ENCODE measurements at places on chromosomes 7 and 10.

GRCh38 chr10:131098416-131098952 lies 213.0 kb downstream of the TCERG1L start:
- DNase-seq: no peak

GRCh38 chr10:34911661-34912205 lies 96.6 kb upstream of the PARD3 start:
- DNase-seq: no peak

GRCh38 chr10:99461230-99461629 lies 30.8 kb upstream of the GOT1 start:
- DNase-seq: no peak

DNA sequence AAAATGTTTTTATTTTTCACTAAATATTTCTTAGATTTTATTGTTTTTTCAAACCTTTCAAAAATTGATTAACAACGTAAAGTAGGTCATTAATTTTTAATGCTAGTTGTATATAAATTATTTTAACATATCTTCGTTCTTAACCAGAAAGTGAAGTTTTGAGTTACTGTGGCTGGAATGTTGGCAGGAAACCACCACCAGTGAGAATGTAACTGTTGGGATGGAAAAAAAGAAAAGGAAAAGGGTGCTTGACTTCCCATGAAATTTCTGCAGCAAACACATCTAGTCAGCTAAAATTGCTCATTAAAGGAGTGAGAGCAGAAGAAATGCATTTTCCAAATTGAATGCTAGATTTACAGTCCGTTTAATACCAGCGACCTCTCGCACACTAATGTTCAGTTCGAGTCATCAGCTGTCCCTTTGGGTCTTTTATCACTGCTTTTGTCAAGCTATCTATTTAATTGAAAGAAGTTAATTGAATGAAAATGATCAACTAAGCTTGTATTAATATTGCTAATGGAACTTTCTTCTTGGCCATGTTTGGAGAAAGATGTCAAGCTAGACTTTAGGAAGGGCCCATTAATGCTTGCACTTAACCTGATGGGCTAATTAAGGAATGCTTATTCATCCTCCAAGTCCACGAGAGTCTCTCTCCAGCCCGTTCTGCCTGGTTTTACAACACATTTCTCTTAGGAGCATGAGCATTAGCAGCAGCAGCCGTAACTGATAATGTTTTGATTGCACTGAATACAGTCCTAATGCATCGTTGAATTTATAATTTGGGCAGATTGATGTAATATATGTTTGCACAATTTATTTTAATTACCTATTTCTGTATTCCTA lies 70.1 kb downstream of the UBE3C start:
- DNase-seq: no peak

- no peak for DNase-seq
Observed at GRCh38 chr7:141158561-141158960, 84.7 kb downstream of the TMEM178B start.

GRCh38 chr10:128035557-128035973 lies 90.7 kb downstream of the MKI67 start:
- DNase-seq: no peak

- no peak for DNase-seq
Observed at GRCh38 chr10:115093776-115094408, 727 bp downstream of the ATRNL1 start.

GRCh38 chr7:131010029-131010716 lies 276.2 kb upstream of the KLF14 start:
- no peak for DNase-seq

GRCh38 chr10:84196083-84196482 lies 1.7 kb downstream of the CDHR1 start:
- DNase-seq: no peak

- DNase-seq: no peak
Observed at GRCh38 chr7:24972991-24973390, 7.0 kb downstream of the OSBPL3 start.

DNA sequence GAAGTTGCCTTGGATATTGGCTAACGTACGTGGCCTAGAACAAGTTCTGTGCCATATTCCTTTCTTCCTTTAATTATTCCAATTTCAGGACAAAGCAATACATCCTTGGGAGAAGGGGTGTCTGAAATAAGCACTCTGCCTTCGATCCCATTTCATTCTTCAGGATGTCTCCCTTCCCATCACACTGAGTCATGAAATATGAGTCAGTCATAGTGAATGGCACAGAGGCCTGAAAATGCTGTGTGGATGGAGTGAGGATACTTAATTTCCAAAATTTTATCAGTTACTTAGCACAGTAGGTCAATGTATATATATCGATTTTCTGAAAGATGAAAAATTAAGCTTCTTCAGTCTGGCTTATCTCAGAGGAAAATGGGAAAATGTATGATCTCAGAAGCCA lies 19.5 kb downstream of the EVX1 start:
- DNase-seq: no peak

DNA sequence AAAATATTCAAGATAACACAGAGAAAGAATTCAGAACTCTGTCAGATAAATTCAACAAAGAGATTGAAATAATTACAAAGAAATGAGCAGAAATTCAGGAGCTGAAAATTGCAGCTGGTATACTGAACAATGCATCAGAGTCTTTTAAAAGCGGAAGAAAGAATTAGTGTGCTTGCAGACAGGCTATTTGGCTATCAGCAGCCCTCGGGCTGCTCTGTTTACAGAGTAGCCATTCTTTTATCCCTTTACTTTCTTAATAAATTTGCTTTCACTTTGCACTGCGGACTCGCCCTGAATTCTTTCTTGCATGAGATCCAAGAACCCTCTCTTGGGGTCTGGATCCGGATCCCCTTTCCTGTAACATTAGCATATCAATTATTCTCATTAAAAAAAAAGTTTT lies 1040.0 kb downstream of the SORCS3 start:
- no peak for DNase-seq

- no peak for DNase-seq
Observed at GRCh38 chr7:28211006-28211405, 30.4 kb upstream of the JAZF1 start.

- no peak for DNase-seq
Observed at GRCh38 chr7:116395141-116395791, 104.3 kb upstream of the CAV2 start.

- DNase-seq: no peak
Observed at GRCh38 chr10:5594271-5595049, 69.7 kb downstream of the CALML3 start.

DNA sequence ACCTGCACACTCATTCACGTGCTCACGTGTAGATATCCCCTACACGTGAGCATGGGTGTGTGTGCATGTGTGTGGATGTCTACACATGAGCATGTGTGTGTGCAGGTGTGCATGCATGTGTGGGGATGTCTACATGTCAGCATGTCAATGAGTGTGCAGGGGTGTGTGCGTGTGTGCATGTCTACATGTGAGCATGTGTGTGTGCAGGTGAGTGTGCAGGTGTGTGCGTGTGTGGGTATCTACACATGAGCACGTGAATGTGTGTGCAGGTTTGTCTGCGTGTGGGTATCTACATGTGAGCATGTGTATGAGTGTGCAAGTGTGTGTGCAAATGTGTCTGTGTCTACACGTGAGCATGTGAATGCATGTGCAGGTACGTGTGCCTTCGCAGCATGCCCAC lies 274.8 kb downstream of the PTPRN2 start:
- DNase-seq: no peak

DNA sequence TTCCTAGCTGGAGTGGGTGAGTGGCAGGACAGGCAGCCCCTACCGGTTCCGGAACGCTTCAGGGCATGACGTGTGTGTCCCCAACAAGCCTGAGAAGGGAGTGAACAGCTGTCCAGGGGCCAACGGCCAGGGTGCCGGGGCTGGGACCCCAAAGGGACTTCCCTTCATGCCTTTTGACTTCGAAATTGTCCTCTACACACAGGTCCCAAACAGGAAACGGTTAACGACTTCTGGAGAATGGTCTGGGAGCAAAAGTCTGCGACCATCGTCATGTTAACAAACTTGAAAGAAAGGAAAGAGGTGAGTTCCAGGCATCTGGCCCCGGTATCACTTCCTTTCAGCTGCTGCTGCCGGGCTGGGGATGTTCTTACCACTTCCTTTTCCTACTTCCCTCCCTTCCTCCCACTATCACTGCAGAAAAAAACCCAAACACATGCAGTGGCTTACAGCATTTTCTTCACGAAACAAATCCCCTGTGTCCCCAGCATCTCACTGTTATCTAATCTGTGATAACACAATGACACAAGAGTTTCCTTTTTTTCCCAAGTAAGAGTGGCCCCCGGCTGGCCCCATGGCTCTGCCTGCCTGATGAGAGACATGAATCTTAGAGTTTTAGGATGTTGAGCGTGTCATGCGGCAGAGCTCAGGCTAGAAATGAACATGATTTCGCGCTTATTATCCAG lies 63.2 kb downstream of the MKI67 start:
- no peak for DNase-seq

- no peak for DNase-seq
Observed at GRCh38 chr7:43169076-43169475, 56.6 kb downstream of the HECW1 start.

DNA sequence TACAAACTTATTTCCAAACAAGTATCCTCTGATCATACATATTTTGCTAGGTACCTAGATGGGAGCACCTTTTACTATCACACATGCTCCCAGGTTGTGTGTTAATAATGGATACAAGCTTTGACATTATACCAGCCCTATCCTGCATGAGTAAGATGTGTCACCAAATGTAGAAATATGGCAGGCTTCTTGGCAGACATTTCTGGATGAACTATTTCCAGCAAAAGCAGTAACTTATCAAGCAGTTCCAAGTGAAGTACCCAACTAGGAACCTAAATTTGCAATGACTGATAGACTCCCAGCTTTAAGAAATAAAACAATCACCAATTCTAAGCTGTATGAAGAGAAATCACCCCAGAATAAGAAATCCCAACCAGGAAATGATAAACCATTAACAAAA lies 103.7 kb upstream of the TMEM72 start:
- no peak for DNase-seq

- DNase-seq: no peak
Observed at GRCh38 chr10:93459466-93459865, 22.7 kb downstream of the MYOF start.

- DNase-seq: no peak
Observed at GRCh38 chr7:85564861-85565260, 378.0 kb upstream of the SEMA3D start.

DNA sequence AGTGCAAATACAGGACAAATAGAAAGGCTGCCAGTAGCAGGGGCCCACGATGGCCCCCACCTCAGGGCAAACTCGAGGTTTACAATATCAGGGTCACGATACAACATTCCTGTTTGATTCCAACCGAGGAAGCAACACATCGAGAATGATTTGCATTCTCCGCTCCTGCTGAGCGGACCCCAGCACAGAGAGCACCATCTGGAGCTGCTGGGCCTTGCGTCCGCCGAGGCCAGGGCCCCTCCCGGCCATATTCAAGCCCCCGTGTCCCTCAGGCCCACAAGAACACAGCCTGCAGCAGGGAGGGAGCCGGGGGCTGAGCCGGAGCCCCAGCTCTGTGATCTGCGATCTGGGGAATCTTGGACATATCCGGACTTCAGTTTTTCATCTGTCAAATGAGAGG lies 84.3 kb downstream of the PRKAG2 start:
- no peak for DNase-seq

DNA sequence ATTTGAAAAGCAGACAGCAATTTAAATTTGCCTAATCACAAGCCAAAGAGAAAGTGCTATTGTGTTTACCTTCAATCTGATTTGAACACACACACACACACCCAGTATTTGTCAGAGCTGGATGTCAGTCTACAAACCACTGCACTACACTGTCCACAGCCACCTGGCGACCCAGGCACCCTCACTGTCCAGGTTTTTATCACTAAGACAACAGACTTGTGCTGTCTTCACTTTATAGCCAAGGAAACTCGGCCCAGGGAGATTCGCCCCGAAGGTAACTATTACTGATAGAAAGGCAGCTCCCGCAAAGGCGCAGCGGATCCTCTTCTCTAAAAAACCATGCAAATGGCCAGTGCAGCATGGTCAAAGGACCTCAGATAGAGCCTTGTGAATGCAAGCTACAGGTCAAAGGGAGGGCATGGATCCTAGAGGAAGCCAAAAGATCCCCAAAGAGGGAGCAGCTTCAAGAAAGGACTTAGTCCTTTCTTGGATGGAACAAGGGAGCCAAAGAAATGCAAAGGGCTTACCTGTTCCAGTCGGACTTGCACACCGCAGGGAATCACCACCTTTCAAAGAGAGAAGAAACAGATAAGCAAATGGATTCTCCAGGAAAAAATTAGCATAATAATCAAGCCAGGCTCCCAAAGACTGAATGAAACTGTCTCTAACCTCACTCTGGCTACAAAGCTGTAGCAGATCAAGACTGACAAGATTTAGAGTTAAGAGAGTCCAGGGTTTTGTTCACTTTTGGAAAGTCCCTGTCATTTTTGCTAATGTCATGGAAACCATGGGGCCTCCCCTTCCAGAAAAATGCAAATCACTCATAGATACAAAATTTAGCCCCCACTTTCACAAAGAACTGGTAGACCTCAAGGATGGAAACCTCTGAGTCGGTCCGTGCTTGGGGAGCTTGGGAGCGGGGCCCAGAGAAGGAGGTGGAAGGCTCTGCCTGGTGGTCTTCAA lies 101.1 kb downstream of the TNS3 start:
- no peak for DNase-seq

DNA sequence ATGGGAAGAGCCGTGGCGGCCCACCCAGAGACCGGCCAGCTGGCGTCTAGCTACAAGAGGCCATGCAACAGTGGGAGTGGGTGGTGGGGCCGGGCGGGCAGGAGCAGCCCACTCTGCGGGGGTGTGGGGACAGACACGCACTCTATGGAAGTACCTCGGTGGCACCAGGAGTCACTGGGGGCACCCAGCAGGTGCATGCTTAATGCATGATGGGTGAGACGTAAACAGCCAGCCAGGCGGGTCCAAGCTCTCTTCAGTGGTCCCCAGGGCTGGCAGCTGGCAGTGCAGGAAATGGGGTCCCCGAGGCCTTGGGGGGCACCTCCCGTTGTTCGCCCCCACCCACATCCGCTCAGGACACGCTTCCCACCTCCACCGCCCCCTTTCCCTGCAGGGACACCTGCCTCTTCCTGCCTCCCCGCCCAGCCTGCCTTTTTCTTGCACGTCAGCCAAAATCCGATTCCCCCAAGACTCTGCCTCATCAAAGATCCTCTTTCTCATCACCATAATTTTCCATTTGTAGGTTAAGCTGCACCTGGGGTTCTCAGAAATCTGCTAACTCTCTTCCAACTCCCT lies 22.6 kb upstream of the PSMG3 start:
- no peak for DNase-seq

DNA sequence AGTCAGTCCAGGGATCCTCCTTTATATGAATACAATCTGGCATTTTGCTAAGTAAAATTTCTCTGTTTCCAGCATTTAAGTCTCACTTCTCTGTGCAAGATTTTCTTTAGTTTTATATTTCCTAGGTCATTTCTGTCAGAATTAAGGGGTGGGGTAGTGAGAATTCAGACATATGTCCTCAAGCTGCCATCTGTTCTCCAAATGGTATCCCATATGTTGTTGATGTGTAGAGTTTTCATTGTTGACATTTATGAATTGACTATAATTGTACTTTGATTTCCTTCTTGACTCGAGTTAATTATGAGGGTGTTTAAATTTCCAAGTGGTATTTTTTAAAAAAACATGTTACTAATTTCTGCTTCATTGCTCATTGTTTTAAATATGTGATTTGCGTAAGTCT lies 148.8 kb downstream of the NPSR1 start:
- DNase-seq: no peak

Measured in NCI-H187 (cell line).